Heart right ventricle (tissue), 16 donors: ENCODE measurements at places on chromosomes 5 and 9. TPM values are rescaled to one million over a fixed set of nuclear protein-coding genes. Genes with fewer than 3 reads are reported as not detected.

DNA sequence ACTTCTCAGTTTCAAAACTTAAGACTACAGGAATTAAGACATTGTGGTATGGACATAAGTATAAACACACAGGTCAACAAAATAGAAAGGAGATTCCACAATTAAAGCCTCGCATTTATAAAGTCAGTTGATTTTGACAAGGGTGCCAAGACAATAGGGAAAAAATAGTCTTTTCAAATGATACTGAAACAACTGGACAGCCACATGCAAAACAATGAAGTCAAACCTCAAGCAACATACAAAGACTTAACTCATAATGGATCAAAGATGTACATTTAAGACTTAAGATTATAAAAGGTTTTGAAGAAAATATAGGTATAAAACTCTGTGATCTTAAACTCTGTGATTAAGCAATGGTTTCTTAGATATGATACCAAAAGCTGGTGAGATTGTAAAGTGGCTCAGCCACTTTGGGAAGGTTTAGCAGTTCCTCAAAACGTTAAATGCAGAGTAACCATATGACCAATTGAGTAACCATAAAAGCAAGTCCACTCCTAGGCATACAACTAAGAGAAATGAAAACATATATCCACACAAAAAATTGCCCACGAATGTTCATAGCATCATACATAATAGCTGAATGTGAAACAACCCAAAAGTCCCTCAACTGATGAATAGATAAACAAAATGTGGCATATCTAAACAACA, 22.0 kb downstream of the HINT1 start:
- no peak for DNase-seq

DNA sequence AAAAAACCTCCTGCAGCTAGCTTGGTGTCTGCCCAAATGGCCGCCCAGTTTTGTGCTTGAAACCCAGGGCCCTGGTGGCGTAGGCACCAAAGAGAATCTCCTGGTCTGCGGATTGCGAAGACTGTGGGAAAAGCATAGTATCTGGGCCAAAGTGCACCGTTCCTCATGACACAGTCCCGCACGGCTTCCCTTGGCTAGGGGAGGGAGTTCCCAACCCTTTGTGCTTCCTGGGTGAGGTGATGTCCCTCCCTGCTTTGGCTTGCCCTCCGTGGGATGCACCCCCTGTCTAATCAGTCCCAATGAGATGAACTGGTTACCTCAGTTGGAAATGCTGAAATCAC, 83.0 kb upstream of the JAK2 start:
- no peak for DNase-seq

The YIPF5 gene
- 3.9 TPM for polyA plus RNA-seq

DNA sequence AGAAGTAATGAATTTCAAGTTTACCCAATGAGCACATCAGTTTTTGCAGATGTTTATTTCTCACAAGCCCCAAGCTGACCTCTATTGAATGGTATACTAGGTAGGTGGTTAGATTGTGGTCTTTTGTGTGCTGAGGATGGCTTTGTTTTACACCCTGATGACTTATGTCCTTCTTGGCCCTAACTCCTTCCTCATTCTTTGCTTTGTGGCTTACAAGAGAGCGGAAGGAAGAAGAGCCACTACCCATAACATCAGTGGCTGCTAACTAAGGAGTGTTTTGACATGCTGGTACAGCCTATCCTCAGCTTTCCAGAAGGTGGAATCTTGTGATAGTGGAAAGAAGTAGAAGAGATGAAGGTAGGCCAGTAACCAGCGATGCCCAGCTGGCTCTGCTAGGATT, 85.7 kb upstream of the NTRK2 start:
- no peak for DNase-seq

- DNase-seq: no peak
These were observed 341.0 kb upstream of the PANK3 start for GRCh38 chr5:168920019-168920810.

- no peak for DNase-seq
These were observed 97.3 kb downstream of the PLCXD3 start for GRCh38 chr5:41413074-41413473.

DNA sequence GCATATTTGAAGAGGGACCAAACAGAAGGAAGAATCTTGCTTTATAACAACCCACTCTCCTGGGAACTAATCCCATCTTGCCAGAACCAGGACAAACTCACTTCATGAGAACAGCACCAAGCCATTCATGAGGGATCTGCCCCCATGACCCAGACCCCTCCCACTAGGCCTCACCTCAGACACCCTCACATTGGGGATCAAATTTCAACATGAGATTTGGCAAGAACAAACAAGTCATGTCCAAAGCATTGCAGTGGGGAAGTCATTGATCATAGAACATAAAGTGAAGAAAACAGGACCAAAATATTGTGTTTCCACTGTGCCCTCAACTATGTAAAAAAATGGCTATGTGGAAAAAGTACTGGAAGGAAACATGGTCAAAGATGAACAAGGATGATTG, 43.9 kb downstream of the MAP1B start:
- no peak for DNase-seq

The MYORG gene
- polyA plus RNA-seq: 1.3 TPM

DNA sequence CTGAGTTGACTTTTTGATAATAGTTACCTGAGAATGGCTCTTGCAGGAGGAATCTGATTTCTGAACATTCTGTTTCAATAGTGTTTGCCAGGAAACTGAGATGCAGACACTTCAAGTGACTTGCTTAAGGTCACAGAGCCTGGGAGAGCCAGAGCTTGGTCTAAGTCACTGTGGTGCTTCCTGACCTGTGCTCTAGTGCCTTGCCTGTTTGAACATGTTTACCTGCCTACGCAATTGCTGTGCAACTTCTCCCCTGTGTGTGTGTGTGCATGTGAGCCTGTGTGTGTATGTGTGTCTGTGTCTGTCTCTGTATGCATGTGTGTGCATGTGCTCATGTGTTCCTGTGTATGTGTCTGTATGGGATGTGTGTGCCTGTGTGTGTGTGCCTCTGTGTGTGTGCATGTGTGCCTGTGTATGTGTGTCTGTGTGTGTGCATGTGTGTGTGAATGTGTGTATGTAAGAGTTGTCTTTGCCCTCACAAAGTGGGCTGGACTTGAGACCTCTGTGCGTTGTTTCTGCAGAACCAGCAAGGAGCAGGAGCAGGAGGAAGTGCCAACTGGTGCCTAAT, 185.8 kb downstream of the GADD45G start:
- DNase-seq: no peak

- DNase-seq: no peak
These were observed 7.7 kb downstream of the MAST4 start for GRCh38 chr5:66603881-66604280.

The IL5 gene
- polyA plus RNA-seq: not detected

The MSX2 gene
- polyA plus RNA-seq: 0.43 TPM

- no peak for DNase-seq
These were observed 14.9 kb upstream of the MEGF10 start for GRCh38 chr5:127275641-127276193.

The CERCAM gene
- polyA plus RNA-seq: 11.3 TPM

- no peak for DNase-seq
These were observed 190.9 kb upstream of the TRIM32 start for GRCh38 chr9:116496167-116496566.

The CSF1R gene
- 6.4 TPM for polyA plus RNA-seq

DNA sequence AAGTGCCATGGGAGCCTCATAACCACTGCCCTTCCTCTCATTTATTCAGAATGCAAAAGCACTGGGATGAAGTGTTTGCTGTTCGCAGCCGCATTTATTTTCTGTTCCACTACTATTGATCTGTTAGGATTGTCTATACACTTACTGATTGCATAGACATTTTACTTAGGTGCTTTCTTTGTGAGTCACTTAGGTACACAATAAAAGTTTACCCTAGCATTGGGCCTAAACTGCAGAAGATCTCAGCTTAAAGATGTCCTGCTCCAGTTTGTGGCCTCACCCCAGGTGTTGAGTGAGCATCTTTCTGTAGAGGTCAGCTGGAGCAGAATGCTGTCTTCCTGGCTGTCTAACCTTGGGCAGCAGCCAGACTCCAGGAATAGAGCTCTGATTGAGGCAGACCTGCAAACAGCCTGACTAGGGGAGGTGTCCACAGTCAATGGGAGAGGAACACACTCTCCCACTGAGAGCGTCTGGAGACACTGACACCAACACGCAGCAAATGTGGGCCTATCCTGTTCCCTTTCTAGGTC, 54.0 kb downstream of the GPR21 start:
- no peak for DNase-seq

- DNase-seq: no peak
These were observed 73.9 kb upstream of the UNC5A start for GRCh38 chr5:176736301-176736930.

The RAB14 gene
- polyA plus RNA-seq: 17.6 TPM

- DNase-seq: no peak
These were observed 46.0 kb downstream of the RORB start for GRCh38 chr9:74543145-74543544.

DNA sequence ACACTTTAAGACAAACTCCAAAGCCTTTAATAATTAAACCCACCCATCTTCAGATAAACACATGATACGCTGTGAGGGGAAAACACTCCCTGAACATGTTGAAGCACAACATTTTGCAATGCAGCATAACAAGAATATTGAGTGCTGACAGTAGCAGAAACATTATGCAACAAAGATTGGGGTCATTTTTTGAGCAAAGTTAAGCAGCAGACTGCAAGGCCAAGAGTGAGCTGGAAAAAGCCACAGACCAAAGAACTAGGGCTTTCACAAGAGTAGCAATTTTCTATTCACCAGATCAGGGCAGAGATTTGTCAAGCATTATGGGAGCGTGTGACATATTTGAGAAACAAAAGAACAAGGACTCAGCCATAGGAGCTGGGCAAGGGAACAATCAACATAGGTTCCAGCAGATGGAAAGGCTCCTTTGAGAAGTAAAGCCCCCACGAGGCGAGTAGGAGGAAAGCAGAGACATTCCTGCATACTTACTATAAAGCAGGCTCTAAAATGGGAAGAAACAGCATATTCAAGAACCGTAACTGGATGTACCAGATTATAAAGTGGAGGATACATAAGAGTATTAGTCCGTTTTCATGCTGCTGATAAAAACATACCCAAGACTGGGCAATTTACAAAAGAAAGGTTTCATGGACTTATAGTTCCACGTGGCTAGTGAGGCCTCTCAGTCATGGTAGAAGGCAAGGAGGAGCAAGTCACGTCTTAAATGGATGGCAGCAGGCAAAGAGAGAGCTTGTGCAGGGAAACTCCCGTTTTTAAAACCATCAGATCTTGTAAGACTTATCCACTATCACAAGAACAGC, 4.8 kb upstream of the TTC23L start:
- DNase-seq: no peak

The CDC20B gene
- polyA plus RNA-seq: not detected

The C6 gene
- 10.4 TPM for polyA plus RNA-seq
